GOT3 (cell line): ENCODE measurements at places on chromosomes 5 and 9.

DNA sequence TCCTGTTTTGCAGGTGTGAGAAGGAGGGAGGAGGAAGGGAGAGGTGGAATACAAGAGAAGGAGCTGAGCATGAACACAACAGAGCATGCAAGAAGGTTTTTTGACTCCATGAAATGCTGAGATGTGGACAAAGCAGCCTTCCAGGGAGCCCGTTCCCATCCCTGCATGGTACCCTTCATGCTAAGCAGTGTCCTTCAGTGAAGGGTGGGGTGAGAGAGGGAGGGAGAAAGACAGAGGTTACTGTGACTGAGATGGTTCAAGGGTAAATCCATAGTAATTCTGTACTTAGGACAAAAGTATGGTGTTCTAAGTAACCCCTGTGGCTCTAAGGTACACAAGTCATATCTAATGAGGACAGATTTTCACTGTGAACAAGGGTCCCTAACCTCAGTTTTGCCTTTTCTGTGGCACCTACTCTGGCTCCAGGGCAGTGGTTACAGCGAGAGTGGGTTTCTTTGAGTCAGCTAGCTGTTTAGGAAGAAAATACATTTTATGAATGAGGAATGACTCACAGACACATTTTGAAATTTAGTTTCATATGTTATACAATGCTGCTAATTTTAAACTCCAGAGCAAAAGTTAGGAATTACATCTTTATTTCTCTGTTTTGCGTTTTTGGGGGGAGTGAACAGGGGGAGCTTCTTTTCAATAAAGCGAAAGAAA lies 184.9 kb upstream of the SLC12A2 start:
- no peak for DNase-seq

- no peak for DNase-seq
Observed at GRCh38 chr5:58507715-58508114, 16.5 kb downstream of the GAPT start.

DNA sequence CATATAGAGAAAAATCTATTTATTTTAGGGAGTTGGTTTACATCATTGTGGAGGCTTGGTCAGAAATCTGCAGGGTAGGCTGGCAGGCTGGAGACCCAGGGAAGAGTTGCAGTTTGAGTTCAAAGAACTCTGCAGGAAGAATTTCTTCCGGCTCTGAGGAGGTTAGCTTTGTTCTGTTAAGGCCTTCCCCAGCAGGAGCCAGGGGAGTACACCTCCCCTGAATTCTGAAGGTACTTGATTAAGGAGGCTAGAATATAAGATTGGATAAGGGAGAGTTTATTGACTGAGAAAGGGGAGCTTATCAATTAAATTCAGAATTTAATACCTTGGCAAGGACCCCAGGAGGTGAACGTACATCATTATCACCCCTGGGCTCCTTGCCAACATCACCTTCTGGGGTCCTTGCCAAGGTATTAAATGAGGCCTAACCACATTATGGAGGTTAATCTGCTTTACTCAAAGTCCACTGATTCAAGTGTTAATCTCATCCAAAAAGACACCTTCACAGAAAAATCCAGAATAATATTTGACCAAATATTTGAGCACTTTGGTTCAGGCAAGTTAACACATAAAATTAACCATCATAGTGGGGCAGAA lies 351.7 kb downstream of the CWC27 start:
- DNase-seq: no peak

DNA sequence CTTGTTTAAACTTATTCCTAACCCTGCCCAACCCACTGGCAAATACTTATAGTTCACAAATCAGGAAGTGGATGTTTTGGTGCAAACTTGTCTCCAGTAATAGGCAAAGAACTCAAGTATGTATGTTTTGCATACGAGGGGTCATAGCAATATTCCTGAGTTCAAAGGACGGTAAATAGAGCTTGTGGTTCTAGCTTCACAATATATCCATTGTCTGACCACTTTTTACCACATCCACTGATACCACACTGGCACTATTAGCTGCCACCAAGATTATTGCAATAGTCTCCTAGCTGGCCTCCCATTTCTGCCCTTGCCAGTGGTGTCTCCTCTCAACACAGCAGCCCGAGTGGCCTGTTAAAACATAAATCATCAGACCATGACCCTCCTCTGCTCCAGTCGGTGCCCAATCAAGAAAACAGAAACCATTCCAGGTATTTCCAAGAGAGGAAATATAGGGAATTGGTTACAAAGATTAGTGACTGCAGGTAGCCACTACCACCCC lies 17.0 kb downstream of the GRXCR2 start:
- DNase-seq: no peak

DNA sequence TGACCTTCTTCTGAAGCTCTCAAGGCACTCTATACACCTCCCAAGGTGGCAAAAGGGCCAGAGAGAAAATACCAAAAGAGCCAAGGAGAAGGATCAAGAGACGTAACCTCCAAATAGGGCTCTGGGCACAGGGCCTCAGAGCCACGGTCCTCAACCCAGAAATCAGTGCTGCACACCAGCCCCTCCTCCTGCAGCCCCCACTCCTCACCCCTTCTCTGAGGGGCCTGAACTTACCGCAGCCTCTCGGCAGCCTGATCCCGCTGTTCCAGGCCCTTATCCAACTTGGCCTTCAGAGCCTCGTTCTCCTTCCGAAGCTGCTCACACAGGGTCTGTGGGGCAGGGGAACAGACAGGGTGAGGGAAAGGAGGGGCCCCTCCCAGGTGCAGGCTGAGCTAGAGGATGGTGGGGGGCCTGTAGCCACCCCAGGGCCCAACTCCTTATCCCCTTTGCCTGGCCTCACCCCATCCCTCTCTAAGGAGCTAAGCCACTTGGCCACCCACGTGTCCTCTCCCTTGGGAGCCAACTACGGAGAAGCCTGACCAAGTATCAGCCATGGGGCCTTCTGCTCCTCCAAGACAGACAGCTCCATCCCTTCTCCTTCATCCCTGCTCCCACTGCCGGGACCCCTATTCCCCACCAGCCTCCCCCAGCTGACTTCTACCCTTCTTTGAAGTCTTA lies 28.8 kb downstream of the TNIP1 start:
- no peak for DNase-seq

- DNase-seq: no peak
Observed at GRCh38 chr5:135894276-135894675, 1.4 kb downstream of the IL9 start.

DNA sequence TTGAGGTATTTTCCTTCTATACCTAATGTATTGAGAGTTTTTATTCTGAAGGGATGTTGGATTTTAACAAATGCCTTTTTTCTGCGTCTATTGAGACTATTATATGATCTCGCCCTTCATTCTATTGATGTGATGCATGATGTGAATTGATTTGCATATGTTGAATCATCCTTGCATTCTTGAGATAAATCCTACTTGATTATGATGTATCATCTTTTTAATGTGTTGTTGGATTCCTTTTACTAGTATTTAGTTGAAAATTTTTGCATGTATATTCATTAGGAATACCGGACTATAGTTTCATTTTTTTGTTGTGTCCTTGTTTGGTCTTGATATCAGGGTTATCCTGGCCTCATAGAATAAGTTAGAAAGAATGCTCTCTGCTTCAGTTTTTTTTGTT lies 169.7 kb downstream of the NPR3 start:
- no peak for DNase-seq

DNA sequence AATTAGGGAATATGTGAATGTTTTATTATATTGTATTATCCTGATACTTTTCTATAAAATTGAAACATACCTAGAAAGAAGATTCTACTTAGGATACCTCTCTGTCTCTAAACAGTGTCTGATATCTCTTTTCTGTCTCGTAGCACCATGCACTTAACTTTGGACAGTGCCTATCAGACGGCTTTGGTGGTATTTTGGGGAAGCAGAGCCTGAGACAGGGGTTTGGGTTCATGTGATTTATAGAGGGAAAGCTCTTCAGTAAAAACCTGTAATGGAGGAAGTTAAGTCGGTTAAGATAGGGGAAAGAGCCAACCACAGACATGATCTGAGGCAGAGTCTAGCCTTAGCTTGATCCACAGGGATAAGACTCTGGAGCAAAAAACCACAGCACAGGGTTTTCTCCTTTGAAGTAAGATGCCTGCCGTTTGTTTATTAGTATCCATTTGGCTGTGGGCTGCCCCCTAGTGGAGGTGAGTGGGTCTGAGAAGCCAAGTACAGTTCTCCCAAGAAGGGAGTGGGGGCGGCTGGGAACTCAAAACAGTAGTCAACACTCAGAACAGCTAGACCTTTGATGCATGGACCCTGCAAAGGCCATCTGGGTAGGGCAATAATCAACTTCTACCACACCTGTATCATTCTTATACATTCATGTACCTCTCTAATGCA lies 141.2 kb upstream of the ASTN2 start:
- no peak for DNase-seq

DNA sequence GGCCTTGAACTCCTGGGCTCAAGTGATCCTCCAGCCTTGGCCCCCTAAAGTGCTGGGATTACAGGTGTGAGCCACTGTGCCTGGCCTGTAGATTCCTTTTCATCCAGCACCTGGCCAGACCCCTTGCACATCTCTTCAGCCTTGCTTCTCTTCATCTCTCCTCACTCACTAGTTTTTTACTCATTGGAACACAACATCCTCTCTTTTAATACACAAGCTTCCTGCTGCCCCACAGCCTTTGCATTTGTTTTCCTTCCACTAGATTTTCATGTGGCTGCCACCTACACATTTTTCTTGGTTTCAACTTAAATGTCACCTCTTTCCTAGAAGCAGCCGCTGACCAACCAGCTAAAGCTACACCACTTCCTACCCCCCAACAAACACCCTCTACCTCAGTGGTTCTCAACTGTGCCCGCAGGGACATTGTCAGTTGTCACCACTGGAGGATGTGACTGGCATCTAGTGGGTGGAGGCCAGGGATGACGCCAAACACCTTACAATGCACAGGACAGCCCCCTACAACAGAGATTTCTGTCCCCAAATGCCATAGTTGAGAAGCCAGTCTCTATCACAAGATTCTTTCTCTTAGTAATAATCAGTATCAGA lies 33.7 kb downstream of the HAVCR1 start:
- DNase-seq: no peak

GRCh38 chr5:88776692-88777091 lies 106.3 kb downstream of the MEF2C start:
- no peak for DNase-seq

DNA sequence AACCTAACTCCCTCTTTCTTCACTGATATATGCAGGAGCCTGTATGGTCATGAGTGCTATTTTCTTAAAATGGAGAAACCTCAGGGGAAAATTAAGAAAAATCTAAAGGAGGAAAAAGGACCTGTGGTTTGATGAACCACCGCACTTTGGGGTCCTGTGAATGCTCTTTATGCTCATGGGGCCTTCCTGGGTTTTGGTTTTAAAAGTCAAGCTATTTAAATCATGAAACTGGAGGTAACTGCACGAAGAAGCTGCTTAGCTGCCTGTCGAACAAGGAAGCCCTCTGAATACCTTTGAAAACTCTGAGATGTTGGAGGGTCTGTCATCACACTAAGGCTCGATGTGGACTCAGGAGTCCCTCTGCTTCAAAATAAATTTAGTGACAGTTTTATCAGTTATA lies 564.5 kb upstream of the ADAMTS16 start:
- no peak for DNase-seq

GRCh38 chr9:124084087-124084486 lies 72.5 kb downstream of the LHX2 start:
- DNase-seq: no peak

- no peak for DNase-seq
Observed at GRCh38 chr9:82490019-82490499, 501.5 kb downstream of the SPATA31D1 start.

GRCh38 chr5:125326150-125326510 lies 579.7 kb upstream of the ZNF608 start:
- DNase-seq: no peak

DNA sequence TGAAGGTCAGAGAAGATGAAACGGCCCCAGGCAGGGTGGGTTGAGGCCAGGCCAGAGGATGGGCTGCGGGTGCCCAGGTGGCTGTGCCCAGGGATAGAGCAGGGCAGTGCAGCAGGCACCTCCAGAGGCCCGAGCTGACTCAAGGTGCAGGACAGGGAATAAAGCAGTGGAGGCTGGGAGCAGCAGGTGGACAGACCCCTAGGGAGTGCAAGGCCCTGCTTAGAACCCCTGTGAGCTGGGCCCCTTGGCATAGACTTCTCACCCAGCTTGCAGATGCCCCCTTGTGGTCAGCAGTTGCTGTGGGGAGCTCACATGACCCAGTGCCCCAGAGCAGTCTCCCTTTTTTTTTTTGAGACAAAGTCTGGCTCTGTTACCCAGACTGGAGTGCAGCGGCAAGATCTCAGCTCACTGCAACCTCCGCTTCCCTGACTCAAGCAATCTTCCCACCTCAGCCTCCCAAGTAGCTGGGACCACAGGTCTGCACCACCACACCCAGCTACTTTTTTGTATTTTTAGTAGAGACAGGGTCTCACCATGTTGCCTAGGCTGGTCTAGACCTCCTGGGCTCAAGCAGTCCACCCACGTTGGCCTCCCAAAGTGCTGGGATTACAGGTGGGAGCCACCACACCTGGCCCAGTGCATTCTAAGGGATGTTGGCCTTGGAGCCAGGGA lies 118.8 kb downstream of the WNK2 start:
- no peak for DNase-seq

DNA sequence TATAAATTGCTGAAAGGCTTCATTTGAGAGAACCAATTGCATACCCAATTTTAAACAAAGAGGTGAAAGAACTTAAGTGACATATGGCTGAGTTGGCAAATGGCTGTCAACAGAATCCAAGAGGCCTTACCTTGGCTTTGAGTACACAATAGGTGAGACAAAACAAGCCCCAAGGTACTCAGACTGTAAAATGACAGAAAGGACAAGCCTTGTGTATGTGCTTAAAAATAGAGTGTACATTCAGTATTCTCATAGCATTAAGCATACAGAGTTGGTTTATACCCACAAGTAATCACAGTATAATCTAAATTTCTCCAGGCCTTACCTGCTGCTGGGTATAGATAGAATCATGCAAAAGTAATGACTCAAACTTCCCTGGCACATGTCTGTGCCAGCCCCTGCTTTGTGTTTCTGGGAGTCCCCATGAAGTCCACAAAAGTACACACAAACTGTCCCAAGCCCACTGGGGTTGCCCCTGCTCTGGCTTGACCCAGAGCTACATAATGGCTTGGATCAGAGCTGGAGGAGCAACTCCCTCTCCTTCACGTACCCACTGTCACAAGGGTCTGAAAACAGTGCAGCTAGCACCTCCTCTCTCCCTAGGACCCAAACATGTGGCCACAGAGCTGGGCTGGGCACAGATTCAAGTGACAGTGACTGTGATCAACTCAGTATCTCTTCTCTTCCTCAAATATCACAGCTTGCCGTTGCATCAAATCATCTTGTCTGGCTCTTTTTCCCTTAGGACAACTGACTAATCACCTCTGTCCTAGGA lies 250.8 kb downstream of the ENC1 start:
- no peak for DNase-seq

DNA sequence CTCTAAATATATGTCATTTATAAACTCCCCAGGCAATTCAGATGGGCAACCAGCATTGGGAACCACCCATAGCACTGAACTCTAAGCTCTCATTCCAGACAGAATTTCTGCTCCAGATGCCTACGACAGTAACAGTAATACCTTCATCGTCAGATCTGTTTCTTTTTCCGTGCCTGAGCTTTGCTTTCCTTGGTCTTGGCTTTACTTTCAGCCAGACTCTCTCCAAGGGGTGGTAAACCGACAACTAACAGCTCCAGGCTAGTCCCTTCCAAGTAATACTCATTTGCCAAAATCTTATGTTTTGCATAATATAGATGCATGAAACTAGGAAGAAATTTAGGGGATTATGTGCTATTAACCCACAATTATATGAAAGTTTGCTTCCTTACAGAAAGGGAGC lies 102.3 kb downstream of the PJA2 start:
- DNase-seq: no peak

GRCh38 chr5:14202462-14202861 lies 59.3 kb downstream of the TRIO start:
- no peak for DNase-seq

- no peak for DNase-seq
Observed at GRCh38 chr9:38386319-38386895, 6.1 kb upstream of the ALDH1B1 start.

- DNase-seq: no peak
Observed at GRCh38 chr5:37638897-37639296, 200.9 kb downstream of the GDNF start.
